ENCODE measurements at places on chromosomes 12 and 14. TPM values are rescaled to one million over a fixed set of nuclear protein-coding genes. Genes with fewer than 3 reads are reported as not detected.

The OLR1 gene
- total RNA-seq = 0.77 TPM

DNA sequence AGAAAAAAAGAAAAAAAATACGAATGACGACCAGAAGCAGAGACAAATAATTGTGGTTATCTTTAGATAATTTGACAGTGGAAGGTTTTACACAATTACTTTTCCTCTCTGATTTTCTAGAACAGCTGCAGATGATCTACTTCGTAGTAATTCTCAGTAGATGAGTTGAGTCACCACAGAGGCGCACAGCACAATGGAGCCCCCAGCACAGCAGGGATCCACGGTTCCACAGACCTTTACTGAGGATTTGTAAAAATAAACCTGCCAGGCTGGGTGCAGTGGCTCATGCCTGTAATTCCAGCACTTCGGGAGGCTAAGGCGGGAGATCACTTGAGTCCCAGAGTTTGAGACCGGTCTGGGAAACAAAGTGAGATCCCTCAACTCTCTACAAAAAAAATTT is 29.3 kb downstream of the AMN start:
- no peak for DNase-seq

DNA sequence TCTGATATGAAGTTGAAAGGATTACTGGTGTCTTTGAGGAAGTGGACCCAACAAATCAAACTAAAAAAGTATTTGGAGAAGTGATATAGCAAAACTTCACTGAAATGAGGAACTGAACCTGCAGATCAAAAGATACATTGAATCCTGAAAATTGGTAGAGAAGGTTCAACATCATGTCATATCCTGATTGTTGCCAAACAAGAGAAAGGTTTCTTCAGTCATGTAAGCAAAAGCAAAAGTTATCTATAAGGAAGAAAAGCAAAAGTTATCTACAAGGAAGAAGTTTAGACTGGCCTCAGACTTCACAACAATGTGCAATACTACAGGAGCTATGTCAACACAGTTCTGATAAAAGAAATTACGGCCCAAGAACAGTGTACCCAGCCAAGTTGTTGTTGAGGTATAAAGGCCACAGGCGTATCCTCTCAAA is 142.7 kb downstream of the RAD51B start:
- peak; percentile 58 for DNase-seq

The NOXRED1 gene
- total RNA-seq = 0.82 TPM

The ABHD12B gene
- total RNA-seq = 20.7 TPM

The HCAR2 gene
- 0.56 TPM for total RNA-seq

The TSPAN11 gene
- total RNA-seq = 1.3 TPM

- DNase-seq = peak; percentile 65
These were observed 732 bp downstream of the ZNF664 start for GRCh38 chr12:123973552-123974341.

GRCh38 chr12:6662602-6662905 is 365 bp downstream of the ING4 start:
- DNase-seq = no peak

- peak; percentile 36 for DNase-seq
These were observed 9.2 kb downstream of the HOXC8 start for GRCh38 chr12:54017878-54018467.

The KCNK10 gene
- 2.1 TPM for total RNA-seq

The ADSS1 gene
- total RNA-seq = 4.0 TPM

DNA sequence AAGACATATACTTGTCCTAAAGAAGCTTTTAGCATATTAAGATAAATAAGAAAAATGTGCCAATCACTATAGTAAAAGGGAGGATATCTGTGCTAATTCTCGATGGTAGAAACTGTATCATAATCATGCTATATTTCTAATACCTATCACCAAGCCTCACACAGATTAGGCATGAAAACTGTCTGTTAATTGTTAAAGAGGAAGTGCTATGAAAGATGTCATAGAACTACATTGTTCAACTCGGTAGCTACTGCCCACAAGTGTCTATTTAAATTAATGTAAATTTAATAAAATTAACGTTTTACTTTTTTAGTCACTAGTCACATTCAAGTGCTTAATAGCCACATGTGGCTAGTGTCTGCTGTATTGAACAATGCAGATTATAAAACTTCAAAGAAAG is 77.5 kb upstream of the KICS2 start:
- DNase-seq = no peak

The RNASE2 gene
- not detected for total RNA-seq

DNA sequence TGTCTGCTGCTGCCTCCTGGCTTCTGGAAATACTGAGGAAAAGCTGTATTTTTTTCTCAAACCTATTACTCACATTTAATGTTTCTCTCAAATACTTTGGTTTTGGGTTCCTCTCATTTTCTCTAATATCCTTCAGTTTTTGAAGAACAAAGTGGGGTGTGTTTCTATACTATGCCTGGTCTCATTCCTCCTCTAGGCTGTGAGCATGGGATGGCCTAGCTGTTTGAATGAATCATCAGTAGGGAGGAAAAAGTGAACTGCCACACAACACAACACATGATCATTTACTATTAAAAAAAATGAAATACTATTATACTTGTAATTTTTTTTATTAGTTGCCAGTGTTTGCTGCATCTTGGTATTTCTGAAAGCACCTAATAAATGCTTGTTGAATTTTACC is 11.3 kb upstream of the SMCO3 start:
- no peak for DNase-seq

GRCh38 chr12:57693317-57693658 is 644 bp upstream of the OS9 start:
- DNase-seq = no peak

The ITGA7 gene
- total RNA-seq = 64.4 TPM

DNA sequence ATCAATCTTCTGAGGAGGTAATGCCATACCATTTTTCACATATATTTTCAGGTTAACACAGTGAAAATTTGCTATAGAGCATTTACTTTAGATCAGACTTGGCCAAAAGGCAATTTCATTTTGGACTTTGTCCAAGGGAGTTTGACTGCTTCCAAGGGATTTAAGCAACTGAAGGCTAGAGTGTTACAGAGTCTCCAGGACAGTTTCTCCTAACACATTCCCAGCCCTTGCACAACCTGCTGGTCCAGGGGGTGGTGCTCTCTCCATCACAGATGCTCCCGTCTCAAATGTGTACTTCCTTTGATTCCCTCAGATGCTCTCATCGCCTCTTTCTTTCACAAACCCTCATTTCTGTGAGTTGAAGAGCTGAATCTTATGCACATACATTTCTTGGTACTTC is 143.1 kb downstream of the TPH2 start:
- no peak for DNase-seq

The PRIMA1 gene
- total RNA-seq = 1.2 TPM

The HRK gene
- 0.52 TPM for total RNA-seq

DNA sequence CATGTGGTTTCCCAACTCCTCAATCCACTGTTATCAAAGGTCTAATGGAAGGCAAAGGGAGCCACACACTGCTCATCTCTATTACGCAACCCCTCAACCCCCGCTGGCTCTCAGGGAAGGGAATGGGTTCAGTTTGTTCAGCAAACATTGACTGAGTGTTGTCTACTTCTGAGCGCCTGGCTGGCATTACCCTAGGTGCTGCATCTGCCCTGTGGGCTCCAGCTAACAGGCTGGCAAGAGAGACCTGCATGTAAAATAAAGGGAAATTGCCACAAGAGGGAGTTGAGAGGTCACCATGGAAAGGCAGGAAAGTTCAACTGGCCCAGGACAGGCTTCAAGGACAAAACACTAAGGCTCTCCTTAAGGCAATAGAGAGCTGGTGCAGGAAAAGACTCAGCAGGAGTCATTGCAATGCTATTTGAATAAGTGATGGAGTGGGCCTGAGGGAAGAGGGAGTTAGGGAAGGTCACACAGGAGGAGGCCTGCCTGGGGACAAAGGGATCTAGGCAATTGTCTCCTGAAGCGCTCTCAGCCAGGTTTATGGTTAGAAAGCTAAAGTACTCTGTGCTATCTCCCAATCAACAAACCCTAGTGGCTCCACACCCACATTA is 5.5 kb upstream of the ZNF740 start:
- peak; percentile 32 for DNase-seq

The DPY19L2 gene
- total RNA-seq = 1.9 TPM

DNA sequence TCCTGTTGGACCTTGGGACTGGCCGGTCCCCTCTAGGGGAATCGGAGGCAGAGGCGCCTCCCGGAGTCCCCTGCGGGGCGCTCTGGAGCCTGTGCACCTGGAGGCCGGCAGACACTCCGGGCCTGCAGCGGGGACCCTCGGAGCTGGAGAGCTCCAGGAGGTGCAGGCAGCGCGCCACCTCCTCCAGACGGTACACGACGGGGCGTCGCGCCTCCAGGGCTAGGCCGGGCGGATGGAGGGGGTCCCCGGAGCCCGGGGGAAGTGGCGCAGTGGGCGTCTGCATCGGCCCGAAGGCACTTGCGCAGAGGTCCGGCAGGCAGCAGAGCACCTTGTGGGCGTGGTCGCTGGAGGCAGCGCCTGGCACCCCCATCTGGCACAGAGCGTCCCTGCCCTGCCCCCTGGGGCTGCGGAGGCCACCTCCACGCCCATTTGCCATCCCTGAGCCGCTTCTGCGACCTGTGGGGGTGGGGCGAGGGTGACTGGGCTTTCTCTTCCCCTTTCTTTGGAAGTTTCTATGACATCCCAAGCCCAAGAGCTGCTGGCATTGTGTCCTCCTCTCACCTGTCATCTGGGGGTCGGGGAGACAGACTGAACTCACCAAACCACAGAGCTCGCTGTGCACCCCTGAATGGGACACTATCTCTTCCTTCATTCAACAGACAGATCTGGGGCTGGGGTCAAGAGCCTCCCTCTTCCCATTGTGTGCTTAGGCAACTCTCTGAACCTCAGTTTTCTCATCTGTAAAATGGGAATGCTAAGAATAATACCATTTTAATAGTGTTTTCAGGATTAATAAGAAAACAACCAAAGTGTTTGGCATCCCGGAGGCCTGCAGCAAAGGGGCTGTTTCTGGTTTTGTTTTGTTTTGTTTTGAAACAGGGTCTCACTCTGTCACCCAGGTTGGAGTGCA is 37.5 kb upstream of the CORO1C start:
- DNase-seq = peak; percentile 72

- no peak for DNase-seq
These were observed 193.2 kb downstream of the DAD1 start for GRCh38 chr14:22395803-22396202.

The PXN gene
- 133 TPM for total RNA-seq

DNA sequence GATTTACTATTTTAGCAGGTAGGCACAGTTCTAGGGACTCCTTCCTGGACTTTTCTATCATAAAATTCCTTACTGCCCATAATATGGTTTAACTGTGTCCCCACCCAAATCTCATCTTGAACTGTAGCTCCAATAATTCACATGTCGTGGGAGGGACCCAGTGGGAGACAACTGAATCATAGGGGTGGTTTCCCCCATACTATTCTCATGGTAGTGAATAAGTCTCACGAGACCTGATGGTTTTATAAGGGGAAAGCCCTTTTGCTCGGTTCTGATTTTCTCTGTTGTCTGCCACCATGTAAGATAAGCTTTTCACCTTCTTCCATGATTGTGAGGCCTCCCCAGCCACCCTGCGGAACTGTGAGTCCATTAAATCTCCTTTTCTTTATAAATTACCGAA is 10.0 kb upstream of the ETV6 start:
- DNase-seq = no peak

DNA sequence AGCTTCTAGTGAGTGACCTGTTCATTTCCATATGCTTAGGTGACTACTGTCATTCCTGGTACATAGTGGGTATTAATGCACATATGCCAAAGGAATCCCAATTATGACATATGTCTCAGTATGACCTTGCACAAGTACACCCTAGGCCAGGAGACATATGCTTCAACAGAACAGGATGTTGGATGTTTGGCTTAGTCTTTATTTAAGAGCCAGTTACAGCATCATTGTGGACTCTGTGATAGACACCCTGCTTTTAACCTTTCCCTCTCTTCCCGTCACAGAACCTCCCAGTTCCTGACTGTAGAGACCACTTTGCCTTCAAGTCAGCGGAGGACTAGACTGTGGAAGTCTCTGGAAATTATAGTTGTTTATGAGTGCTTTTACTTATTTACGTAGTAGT is 72.9 kb downstream of the DAAM1 start:
- no peak for DNase-seq

GRCh38 chr14:71403656-71404055 is 496.4 kb downstream of the PCNX1 start:
- DNase-seq = peak; percentile 27

GRCh38 chr12:92408072-92408900 is 262.6 kb upstream of the BTG1 start:
- peak; percentile 53 for DNase-seq

The OTX2 gene
- total RNA-seq = not detected

DNA sequence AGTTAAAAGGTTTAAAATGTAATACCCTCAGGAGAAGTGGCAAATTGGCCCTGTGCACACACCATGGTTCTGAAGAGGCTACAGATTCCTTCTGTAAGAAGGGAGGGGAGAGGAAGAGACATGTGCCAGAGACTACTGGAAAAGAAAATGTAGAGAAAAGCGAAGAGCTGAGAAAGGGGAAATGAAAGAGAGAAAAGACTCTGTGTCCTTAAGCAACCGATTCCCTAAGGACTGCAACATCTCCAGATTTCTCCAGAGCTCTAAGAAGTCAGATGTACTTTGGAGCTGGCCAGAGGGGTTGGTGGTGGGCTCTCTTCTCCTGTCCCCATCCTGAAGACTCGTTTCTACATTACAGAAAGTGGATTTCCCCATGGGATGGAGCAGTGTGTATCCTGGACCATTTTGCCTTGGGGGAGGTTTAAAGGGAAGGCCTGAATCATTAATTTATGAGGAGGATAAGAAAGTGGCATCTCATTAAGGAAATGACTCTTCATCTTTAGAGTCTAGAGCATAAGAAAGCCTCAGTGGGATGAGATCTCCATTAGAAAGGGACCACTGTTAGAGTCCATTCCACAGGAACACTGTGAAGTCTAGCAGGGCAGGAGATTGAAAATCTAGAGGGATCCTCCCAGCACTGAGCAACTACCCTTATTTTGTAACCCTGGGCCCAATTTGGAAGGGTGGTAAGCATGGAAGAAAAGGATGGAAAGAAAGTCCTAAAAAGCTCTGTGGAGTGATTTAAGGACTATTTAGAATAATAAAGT is 45.5 kb upstream of the FUT8 start:
- no peak for DNase-seq

The ST8SIA1 gene
- 1.2 TPM for total RNA-seq

The FOXA1 gene
- total RNA-seq = 70.5 TPM

- no peak for DNase-seq
These were observed 211.8 kb upstream of the HMGA2 start for GRCh38 chr12:65612440-65612839.

- no peak for DNase-seq
These were observed 132.9 kb downstream of the ATP23 start for GRCh38 chr12:58074259-58074658.

The PTHLH gene
- total RNA-seq = 0.58 TPM

The ANO4 gene
- 0.19 TPM for total RNA-seq

DNA sequence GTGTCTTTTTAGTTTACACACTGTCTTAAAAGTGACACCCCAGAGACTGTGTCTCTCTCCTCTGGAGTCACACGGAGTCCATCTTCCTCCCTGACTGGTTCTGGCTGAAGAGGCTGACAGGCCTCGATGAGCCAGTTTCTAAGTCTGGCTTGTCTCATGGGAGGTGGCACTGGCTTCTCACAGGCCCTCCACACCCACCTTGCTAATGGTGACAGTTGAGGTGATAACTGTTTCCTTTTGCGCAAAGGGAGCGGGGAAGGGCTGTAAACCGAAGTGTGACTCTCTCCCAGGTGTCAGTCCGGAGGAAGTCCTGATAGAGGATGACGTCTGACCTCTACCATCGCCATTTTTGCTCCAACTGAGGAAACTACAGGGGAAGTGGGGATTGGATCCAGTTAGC is 30.2 kb downstream of the KCTD10 start:
- peak; percentile 70 for DNase-seq

- DNase-seq = no peak
These were observed 101.0 kb downstream of the LRIG3 start for GRCh38 chr12:58819345-58819744.

GRCh38 chr12:126518596-126519200 is 1453.5 kb downstream of the AACS start:
- no peak for DNase-seq

The LMO3 gene
- 8.1 TPM for total RNA-seq
